ENCODE measurements at places on chromosomes 16 and 17.

DNA sequence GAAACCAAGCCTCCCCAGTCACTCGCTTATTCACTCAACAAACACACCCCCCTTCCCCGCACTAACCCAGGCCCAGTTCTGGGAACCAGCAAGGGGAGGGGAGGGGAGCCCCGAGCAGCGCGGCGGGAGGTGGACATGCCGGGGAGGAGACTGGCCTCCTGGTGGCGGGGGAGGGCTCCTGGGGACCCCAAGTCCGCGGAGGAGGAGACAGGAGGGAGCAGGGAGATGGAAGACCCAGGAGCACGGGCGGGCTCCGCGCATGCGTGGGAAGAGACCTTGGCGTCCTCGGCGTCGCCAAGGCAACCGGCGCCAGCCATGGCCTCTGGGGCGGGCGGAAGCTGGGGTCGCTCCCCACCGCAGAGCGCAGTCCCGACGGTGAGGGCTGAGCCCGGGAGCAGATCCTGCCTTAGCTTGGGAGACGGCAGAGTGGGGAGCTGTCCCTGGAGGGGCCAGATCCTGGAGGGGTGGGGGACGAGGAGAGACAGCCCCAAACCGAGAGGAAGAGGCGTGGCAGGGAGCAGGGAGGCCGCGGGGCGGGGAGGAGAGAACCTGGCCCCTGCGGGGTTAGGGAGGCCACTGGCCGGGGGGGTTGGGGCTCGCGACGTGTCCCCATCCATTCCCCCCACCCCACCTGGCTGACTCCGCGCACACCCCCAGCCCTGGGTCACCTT lies at the start of gene PRR29:
PRR29 (plus strand) TSS at position 302 of the 671 bp plus-strand sequence; CDS start at position 316, 14 bp downstream.
- DNase-seq: peak; percentile 59

DNA sequence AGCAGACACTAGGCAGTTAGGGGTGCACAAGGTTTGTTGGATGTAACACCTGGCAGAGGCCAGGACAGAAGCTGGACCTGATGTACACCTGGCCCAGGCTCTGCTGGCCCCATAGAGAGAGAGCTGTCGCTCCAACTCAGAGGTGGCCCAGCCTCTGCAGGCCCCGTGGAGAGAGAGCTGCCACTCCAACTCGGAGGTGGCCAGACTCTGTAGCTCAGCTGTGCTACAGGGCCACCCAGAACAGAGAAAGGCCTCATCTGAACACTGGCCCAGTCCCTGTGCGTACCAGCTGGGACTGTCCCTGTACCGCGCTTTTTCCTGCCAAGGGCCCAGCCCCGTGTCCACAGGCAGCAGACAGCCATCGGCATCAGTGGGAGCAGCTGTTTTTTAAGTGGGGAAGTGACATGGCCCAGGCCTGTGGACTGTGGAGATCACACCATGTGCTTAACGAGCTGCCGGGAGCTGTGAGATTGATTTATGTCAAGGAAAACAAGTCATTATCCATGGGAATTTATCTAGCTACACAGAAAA lies 176.4 kb upstream of the CHMP6 start:
- DNase-seq: no peak

GRCh38 chr17:5000237-5000639 lies 2.5 kb downstream of the KIF1C start:
- no peak for DNase-seq

- no peak for DNase-seq
Measured at GRCh38 chr16:56259425-56259779, 68.1 kb downstream of the GNAO1 start.

DNA sequence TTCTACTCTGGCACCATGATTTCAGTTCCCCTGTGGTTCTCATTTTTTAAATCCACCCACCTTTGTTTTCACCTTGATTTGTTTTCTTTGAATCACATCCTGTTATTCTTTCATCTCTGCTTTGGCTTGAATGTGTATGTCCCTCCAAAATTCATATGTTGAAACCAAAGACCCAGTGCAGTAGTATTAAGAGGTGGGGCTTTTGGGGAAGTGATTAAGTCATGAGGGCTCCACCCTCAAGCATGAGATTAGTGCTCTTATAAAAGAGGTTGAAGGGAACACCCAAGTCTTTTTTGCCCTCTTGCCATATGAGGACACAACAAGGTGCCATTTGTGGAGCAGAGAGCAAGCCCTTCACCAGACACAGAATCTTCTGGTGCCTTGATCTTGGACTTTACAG lies 382.3 kb downstream of the SLC39A11 start:
- DNase-seq: no peak

- no peak for DNase-seq
Measured at GRCh38 chr16:24850289-24850938, 4.7 kb downstream of the SLC5A11 start.

DNA sequence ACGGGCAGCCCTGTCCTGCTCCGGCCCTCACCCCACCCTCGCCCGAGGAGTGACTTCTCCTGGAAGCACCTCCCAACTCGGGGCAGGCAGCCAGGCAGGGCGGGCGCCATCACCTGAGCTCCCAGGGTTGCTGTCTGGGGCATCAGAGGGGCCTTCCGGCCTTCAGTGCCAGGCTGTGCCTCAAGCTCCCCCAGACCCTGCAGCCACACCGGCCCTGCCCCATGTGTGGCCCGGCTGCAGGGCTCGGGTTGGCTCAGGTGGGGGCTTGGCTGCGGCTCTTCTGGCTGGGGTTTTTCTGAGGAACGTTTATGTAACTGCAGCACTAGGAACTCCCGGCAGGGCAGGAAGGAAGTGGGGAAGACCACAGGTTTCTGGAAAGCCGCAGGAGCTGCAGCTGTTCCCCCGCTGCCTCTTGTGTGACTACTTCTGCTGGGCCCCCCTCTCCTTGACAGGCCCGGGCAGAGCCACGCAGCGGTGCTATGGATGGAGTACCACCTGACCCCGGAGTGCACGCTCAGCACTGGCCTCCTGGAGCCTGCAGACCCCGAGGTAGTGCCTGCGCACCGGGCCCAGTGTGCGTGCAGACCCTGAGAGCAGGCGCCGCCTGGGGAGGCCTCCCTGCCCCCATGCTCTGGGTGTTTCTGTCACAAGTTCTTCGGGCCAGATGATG lies 45.6 kb downstream of the PRMT7 start:
- no peak for DNase-seq

DNA sequence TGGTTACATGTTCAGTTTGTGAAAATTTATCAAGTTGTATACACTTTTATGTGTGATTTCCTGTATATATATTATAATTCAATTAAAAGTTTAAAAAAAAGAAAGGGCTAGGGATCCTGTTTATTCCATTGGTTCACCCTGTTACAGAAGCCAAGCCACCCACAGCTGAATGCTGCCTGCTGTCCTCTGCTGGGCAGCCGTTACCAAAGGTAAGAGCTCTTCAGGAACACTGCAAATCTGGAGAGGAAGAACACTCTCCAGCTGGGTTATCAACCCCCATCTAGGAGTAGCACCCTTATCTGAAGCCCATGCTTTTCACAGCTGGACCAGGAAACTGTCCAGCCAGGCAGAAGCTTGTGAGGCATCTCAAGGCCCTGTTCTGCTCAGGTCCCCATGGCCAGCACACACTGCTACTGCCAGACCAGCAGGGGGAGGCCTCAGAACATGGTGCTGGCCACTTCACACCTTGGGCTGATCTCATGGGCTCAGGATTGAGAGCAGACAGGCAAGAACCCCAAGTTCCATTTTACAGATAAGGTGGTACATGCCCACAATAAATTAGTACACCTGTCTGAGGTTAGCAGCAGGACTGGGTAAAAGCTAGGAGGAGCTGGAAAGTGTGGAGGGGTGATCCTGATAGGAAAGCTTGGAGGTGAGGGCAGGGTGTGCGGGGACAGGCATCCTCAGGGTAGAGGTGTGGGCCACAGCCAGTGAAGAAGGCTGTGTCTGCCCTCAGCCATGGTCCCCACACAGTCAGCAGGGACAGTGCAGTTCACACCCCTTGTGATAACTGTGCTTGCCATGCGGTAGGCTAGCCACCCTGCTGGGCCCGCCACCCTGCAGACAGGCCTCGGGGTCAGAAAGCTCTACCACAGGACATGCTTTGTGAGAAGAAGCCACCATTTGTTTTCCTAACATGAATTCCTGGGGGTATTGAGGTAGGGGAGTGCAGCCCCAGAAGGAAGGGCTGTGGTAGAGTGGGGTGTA lies 54.3 kb upstream of the SREBF1 start:
- no peak for DNase-seq

All from NCI-H187 (cell line).